Type B pancreatic cell (in vitro differentiated cells): ENCODE measurements at places on chromosomes 1 and 21.
A peak's percentile ranks its signal among the peaks of the same experiment; 100 is the strongest.

GRCh38 chr1:29462096-29462495 is 225.8 kb downstream of the PTPRU start:
- DNase-seq: no peak

GRCh38 chr1:4797016-4797410 is 142.6 kb downstream of the AJAP1 start:
- no peak for DNase-seq

DNA sequence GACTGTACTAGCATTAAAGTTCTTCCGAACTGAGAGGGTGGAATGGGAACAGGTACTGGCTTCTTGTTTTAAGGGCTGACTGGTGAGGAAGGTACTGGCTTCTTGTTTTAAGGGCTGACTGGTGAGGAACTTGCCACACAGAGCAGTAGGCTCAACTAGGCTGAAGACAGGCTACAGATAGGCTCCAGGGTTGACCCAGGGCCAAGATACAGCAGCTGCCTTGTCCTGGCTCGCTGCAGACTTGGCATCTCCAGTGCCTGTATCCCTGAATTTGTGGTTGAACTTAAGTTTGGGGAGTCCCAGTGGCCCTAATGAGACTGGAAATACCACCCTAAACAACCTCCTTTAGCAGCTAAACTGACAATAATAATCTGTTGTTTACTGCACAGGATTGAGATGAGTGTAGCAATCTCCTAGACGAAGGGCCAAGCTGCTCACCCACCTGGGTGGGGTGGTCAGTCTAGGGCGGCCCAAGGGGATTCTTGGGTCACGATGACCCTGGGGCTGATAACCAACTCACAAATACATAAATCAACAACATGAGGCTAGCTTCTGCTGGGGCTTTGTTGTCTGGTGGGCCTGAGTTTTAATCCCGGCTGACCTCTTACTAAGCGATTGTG is 227.1 kb downstream of the DISC1 start:
- DNase-seq: no peak

GRCh38 chr1:116405241-116406135 is 32.4 kb downstream of the ATP1A1 start:
- no peak for DNase-seq

DNA sequence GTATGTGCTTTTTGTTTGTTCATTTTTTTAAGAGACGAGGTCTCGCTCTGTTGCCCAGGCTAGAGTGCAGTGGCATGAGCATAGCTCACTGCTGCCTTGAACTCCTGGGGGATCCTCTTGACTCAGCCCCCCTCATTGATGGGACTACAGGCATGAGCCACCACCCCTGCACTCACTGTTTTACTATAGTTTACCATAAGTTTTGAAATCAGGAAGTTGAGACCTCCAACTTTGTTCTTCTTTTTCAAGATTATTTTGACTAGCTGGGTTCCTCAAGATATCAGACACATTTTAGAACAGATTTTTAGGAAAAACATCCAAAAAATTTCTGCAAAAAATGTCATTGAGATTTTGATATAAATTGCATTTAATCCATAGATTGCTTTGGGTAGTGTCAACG is 120.4 kb upstream of the FGGY start:
- DNase-seq: no peak

GRCh38 chr1:118317842-118318614 is 133.0 kb upstream of the SPAG17 start:
- DNase-seq: no peak

DNA sequence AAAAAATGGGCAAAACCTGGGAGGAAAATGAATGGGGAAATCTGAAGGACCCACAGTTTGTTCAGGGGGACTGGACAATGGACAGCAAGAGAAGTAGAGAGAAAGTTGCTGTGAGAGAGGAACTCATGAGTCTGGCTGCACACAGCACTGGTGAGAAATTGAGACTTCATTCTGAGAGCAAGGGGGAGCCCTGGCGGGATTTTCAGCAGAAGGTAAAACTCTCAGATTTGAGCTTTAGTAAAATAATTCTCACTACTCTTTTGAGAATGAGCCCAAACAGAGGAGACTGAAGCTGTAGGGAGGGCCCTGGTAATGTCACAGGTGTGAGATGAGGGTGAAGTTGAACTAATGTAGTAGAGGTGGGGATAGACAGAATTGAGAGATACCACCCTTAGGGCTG is 438.6 kb downstream of the OMA1 start:
- DNase-seq: no peak

DNA sequence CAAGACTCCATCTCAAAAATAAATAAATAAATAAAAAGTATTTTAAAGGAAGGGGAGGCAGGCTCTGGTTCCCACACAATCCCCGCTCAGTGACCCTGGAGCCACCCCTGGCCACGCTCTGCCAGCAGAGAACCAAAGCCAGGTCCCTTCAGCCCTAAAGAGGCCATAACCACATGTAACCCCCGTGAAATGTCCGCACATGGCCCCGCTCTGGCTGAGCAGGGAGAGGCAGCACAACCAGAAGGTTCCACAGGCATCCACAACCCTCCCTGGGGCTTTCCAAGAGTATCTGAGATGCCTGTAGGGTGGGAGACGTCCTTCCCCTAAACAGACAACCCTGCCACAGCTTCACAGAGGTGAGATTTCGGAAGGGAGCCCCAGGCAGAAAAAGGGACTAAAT is 1.4 kb upstream of the ARF1 start:
- no peak for DNase-seq

GRCh38 chr21:46031484-46031883 is 49.9 kb downstream of the COL6A1 start:
- no peak for DNase-seq

DNA sequence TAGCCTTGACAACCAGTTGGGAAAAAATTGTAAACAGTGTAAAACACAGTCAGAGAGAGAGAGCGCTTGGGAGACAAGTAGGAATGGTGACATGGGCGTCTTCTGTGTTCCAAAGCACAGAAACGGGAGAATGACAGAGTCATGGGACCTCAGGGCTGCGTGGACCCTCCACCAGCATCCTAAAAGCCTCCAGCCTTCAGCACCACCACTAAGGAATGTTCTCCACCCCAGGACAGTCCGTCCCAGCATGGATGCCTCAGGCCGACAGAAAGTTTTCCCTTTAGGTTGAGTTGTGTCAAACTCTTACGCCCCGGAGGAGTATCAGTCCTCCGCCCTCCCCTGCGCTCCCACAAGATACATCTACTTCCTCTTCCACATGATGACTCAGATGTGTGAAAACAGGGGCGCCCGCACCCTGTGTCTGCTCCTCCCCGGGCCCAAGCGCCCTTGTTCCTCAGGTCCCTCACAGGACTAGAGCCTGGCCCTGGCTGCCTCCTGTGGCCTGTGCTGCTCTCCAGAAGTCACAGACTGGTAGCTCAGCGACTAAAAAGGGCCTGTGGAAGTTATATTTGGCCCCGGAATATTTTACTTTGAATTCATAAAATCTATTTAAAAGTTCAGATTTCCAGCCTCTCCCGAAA is 63.9 kb upstream of the EFHD2 start:
- no peak for DNase-seq

DNA sequence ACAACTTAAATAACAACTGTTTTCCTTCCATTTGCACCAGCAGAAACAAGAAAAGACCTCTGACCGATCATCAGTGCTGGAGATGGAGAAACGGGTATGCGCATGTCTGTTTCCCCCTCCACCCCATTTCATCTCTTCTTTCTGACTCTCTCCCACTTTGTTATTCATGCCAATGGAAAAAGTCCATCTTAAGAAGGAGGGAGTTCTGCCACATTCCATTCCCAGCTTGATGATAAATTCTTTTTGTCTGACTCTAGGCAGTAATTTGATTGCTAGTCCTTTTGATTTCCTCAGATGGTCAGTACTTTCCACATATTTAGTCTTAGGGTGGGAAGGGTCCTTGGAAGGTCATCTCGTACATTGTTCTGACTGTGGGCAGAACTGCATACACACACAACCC is 142.5 kb downstream of the SYT2 start:
- no peak for DNase-seq

DNA sequence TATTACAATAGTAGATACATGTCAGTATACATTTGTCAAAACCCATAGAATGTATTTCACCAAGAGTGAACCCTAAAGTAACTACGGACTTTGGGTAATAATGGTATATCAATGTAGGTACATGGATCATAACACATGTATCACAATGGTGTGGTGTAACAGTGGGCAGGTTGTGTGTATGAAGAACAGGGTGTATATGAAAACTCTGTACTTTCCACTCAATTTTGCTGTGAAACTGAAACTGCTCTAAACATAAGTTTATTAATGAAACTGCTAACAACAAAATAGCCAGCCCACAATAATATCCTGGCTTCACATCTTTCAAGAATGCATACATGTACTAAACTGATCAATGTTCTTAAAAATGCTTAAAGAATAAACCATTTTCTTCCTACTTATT is 90.2 kb downstream of the RUSC1 start:
- no peak for DNase-seq

DNA sequence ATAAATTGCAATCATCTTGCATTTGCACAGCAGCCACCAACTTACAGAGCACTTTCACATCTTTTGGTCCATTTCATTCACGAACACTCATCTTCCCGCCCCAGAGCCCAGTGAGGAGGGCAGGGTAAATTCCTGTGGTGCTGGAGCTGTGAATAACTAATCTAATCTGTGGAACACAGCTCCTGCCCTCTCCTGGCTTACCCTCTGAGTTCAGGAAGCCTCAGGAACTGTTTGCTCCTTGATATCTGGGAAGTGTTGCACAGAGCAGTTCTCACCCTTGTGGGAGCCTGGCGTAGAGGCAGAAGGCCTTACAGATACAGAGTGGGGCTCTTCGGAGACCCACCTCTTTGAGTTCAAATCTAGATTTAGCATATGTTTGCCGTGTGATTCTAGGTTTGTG is 11.6 kb upstream of the RD3 start:
- DNase-seq: no peak

- DNase-seq: peak; percentile 81
Observed at GRCh38 chr1:48498096-48498791, 26.2 kb upstream of the SPATA6 start.

DNA sequence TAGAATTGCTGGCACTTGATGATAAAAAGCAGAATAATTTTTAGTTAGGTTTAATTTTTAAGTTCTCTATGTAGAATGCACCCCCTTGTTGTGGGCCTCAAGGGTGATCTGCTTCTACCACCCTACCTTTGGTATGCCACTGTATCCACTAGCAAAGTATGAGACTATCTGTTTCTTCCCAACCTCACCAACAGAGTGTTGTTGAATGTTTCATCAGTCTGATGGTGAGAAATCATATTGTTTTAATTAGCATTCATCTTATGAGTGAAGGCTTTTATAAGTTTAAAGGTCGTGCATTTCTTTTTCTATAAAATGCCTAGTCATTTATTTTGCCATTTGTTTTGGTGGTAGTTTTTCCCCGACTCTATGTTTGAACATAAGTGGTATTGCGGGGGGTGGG is 141.0 kb downstream of the MAGI3 start:
- no peak for DNase-seq

DNA sequence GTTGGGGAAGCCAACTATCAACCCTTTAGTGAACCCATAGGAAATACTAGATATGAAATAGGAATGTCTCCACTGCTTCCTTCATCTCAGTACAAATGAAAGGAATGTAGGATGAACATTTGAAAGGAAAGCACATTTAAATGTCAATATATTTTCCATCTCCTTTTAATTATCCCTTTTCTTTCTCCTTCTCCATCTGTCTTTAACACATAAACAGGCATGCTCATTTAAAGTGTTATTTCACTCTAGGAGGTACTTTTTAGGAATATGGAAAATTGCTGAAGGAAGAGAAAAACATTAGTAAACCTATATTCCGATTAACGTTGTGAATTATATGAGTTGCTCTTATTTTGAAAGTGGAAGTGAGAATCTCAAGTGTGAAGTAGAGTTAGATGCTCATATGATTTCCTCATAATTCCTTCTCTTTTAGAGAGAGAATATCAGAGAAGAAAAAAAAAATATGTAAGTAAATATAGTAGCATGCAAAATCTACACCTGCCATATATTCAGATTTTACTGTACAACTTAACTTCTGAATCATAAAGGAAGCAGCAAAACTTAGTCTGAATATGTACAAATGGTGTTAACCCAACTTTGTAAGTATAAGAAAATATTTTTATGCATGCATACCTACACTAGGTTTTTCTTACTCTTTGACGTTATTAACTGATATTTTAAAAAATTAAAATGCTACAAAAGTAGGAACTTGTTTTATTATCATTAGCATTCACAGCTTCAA is 406.9 kb upstream of the B3GALT2 start:
- no peak for DNase-seq

DNA sequence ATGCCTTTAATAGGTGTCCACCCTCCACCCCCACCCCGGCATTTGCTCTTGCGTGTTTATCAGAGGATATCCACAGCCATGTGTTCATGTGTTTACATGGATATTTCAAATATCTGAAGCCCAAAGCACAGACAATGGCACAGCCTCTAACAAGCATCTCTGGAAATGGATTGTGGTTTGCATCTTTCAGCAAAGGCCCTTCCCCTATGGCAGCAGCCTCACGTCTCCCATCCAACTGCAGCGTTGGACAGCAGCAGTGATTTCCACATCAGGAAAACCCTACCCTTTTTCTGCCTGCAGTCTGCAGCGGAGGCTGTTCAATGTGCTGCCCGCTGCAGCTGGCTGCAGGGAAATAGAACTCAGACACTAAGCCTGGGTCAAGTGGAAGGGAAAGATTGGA is 1.6 kb downstream of the RASSF5 start:
- no peak for DNase-seq

DNA sequence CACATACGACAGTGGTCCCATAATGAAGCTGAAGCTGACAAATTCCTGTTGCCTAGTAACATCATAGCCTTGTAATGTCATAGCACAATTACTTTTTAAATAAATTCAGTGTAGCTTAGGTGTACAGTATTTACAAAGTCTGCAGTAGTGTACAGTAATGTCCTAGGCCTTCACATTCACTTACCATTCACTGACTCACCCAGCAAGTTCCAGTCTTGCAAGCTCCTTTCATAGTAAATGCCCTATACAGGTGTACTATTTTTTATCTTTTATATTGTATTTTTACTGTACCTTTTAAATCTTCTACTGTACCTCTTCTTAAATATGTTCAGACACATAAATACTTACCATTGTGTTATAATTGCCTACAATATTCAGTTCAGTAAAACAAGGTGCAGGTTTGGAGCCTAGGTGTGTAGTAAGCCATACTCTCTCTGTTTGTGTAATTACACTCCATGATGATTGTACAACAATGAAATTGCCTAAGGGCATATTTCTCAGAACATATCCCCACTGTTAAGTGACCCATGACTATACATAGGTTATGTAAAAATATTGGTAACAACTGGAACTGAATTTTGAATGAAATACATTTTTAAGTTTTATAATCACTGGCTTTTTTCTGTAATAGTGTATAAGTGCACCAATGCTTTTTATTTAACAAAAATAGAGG is 33.5 kb upstream of the ADAM30 start:
- DNase-seq: no peak

- no peak for DNase-seq
Observed at GRCh38 chr21:39489380-39489924, 37.7 kb downstream of the SH3BGR start.

GRCh38 chr1:156232201-156232894 is 9.6 kb upstream of the BGLAP start:
- DNase-seq: no peak
